ENCODE measurements at places on chromosomes 6 and 20.
A peak's percentile ranks its signal among the peaks of the same experiment; 100 is the strongest.

DNA sequence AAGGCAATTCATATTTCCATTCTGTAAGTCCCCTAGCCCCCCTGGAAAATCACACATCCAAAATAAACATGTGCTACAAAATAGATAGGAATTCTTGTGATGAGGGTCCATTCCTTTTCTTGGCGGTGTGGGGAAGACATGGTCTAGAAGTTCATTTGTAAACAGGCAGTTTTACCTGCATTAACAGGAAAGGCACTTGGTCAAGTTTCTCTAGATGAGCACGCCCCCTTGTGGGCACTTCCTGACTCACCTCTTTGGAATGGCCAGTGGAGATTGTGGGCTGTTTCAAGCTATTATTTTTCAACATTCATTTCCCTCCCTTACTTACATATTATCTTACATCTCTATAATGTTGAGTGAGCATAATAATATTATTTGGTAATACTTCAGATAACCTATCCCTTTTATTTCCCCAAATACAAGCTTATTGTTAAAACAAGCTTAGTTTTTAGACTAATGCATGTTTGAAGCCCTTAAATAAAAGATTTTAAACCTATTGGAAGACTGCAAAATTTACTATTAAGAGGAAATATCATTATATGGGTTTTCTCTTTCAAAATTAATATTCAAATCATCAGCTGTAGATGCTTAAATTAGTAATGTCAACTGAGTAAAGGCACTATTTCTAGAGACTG is 92.1 kb downstream of the TASP1 start:
- peak; percentile 38 for DNase-seq

- DNase-seq = no peak
Measured at GRCh38 chr6:146515212-146515611, 28.4 kb upstream of the RAB32 start.

- DNase-seq = peak; percentile 48
Measured at GRCh38 chr6:28643017-28643740, 117.5 kb downstream of the GPX5 start.

DNA sequence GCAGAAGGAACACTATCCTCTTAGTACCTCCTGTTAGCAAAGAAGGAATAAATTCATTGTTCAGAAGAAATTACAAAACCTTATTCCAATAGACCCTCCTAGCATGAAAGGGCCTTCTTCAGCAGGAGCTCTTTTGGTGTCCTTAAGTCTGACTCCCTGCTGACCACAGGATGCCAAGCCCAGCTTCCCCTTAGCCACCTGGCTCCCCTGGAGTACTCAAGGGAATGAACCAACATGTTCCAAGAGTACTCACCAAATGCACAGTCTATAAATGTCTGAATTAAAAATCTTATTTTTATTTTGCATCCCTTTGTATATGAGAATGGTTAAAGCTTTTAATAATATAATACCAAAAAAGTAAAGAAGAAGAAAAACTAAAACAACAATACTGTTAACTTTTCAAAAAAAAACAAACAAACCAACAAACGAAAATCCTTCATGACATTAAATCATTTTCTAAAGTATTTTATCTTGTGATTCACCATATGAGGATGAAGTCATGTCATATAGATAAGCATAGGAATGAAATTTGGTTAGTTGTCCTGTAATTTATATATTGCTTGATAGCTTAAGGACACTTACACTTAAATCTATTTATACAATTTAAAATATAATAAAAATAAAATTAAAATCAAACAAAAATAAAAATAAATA is 1355.1 kb downstream of the HACE1 start:
- no peak for DNase-seq

GRCh38 chr6:166508726-166509125 is 77.8 kb downstream of the RAMACL start:
- no peak for DNase-seq

DNA sequence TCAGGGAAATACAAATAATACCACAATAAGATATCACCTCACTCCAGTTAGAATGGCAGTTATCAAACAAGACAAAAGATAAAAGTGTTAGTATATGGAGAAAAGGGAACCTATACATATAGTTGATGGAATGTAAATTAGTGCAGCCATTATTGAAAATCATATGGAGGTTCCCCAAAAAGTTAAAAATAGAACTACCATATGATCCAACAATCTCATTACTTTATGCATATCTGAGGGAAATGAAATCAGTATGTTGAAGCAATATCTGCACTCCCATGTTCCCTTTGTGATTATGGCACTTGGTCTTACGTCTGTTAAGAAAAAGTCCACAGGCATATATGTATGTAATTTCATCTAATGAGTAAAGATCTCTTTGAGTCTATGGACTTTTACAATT is 96.9 kb downstream of the STXBP5 start:
- DNase-seq = no peak

- DNase-seq = no peak
Measured at GRCh38 chr6:54846243-54846856, at the start of gene FAM83B. Gene FAM83B (plus strand): TSS chr6:54846771. CDS start chr6:54870247, 23,476 bp downstream.

DNA sequence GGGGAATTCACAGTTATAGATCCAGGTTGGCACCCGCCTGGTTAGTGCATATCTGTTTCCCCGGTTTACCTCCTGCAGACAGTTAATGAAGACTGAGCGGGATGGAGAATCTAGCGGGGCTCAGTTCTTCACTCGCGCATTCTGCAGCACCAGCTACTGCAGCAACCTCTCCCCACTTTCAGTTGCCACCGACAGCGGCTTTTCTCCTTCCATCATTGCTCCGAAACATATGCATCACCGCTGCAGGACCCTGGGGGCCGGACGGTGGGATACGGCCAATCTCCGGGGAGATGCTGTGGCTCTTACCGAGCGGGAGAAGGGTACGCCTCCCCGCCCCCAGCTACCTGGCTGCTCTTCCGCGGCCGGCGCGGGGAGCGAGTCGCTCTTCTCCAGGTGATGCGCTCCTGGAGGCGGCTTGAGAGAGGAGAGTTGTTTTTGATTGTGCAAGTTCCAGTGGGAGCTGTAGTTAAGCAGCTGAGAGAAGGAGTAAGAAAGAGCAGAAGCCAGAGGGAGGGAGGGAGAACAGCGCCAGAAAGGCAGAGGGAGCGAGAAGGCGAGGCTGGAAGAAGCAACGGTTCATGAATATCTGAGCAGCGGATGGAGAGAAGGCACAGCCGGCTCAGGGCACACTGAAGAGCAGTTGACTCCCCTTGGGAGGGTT is at the start of gene SGK1:
TSS of gene SGK1 (minus strand) at position 642 of the 661 bp plus-strand sequence. CDS start 652 bp downstream, outside the sequence.
- no peak for DNase-seq

DNA sequence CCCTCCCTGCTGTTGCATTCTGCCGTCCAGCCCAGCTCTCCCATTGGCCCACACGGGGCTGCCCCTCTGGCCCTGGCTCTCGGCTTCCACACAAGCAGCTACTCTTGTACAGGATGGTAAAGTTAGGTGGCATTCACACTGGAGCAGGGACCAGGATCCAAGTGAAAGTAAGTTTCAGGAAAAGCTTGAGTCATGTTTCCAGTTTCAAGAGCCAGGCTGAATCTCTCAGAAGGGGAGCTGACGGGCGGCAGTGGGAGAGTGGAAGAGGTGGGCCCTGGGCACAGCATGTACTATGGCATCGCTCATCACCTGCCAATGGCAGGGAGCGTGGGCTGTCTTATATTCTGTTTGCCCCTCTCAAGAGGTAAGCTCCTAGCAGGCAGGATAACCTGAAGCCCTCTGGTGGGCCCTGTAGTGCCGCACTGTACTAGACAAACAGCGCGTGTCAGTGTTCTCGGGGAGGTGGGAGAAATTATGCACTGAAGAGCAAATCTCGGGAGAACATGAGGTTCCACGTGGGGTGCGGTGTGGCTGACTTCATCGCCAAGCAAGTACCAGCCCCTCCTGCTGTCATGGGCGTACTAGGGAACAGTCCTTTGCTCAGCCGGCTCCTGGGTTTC is 241.5 kb downstream of the NRN1 start:
- DNase-seq = no peak

GRCh38 chr6:164871783-164872182 is 437.6 kb downstream of the C6orf118 start:
- DNase-seq = no peak

GRCh38 chr6:72084992-72085569 is 198.7 kb downstream of the RIMS1 start:
- DNase-seq = no peak

GRCh38 chr6:133921249-133921859 is 31.7 kb upstream of the TBPL1 start:
- DNase-seq = peak; percentile 54

GRCh38 chr6:52482903-52483670 is 62.9 kb downstream of the EFHC1 start:
- no peak for DNase-seq

- DNase-seq = no peak
Measured at GRCh38 chr6:149855741-149856140, 8.4 kb downstream of the LRP11 start.

DNA sequence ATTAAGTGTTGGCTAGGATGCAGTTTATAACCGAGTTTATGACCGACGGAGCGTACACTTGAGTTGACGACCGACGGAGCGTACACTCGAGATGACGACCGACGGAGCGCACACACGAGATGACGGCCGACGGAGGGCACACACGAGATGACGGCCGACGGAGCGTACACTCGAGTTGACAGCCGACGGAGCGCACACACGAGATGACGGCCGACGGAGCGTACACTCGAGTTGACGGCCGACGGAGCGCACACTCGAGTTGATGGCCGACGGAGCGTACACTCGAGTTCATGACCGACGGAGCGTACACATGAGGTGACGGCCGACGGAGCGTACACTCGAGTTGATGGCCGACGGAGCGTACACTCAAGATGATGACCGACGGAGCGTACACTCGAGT is 119.8 kb downstream of the HUS1B start:
- no peak for DNase-seq

GRCh38 chr6:25499615-25500235 is 152.3 kb upstream of the SCGN start:
- DNase-seq = no peak

GRCh38 chr20:59608871-59609270 is 4.5 kb downstream of the PHACTR3 start:
- no peak for DNase-seq

- no peak for DNase-seq
Measured at GRCh38 chr6:100493206-100493888, 28.6 kb upstream of the SIM1 start.

DNA sequence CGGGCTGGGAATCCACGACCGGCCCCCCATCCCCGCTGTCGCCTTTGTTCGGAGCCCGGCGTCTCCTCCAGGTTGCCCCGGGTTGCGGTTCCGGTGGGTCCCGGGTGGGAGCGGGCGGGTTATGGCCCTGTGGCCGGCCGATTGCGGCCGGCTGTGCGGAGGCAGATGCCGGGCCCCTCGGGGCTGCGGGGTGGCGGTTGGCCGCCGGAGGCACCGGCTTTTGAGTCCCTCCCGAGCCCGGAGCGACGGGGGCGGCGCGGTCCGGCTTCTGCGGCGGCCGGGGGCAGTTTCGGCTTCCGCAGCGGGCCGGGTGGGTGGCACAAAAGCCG is 431 bp downstream of the LOC128125822 start:
- no peak for DNase-seq

GRCh38 chr6:79671600-79672266 is 40.6 kb downstream of the SH3BGRL2 start:
- peak; percentile 16 for DNase-seq

DNA sequence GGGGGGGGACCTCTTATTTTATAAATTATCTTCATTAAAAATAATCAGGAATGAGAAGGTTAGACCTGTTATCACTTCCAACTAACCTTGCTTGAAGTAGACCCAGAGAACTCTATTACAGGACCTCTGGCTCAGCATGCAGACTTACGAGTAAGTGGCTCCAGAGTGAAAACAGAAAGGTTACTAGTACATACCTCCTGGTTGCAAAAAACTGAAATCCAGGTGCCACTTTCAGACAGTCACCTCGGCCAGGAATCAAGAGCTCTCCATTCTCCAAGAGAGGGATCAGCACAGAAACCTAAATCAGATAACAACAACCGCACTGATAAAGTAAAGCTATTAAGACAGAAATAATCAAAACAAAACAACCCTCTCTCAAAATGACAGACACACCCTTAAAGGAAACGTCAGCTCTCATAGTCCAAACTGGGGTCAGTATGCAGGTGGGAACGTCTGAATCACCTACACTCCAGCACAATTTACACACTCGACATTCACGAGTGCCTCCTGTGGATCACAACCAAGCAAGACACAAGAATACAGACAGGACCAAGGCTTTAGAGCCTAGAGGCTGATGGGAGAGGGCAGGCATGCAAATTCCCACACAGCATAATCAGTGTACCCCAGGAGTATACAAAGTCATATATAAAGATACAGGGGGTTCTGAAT is 31.8 kb downstream of the MDN1 start:
- no peak for DNase-seq

DNA sequence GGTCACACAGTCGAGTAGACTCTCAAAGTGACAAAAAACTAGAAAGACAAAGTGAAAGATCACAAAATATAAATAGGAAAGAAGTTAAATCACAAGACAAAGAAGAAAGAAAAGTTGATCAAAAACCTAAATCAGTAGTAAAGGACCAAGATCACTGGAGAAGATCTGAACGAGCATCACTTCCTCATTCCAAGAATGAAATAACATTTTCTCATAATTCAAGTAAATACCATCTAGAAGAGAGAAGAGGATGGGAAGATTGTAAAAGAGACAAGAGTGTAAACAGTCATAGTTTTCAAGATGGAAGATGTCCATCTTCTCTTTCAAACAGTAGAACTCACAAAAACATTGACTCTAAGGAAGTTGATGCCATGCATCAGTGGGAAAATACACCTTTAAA is 31.6 kb upstream of the GJA10 start:
- DNase-seq = no peak

GRCh38 chr6:10554826-10555225 is 33.7 kb downstream of the GCNT2 start:
- DNase-seq = no peak

DNA sequence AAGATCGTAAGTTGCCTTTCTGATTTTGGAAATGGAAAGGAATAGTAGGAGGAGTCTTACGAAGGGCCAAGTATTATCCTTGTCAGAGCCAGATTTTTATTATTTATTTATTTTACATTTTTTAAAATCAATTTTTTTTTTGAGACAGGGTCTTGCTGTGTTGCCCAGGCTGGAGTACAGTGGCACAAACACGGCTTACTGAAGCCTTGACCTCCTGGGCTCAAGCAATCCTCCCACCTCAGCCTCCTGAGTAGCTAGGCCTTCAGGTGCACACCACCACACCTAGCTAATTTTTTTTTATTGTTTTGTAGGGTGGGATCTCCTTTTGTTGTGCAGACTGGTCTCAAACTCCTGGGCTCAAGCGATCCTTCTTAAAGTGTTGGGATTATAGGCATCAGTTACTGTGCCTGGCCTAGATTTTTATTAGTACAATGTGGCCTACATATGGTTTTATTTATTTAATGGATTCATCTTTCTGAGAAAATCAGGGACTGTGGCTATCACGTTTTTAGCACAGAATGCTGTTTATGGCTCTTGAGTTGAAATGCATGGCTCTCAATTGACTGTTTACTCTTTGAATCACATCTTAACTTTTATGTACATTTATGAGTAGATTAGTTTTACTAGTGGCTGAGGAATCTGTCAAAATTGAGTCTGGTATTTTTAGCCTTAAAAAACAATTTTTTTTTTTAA is 16.7 kb downstream of the CDC5L start:
- DNase-seq = no peak

- DNase-seq = peak; percentile 69
Measured at GRCh38 chr20:62501801-62502495, 26.2 kb upstream of the GATA5 start.
